ENCODE measurements at places on chromosomes 3 and 15.

- no peak for DNase-seq
Observed at GRCh38 chr3:182973047-182973446, 7.3 kb downstream of the DCUN1D1 start.

GRCh38 chr3:166829896-166830295, 550.2 kb downstream of the ZBBX start:
- DNase-seq = no peak

- no peak for DNase-seq
Observed at GRCh38 chr15:51260202-51260601, 78.2 kb downstream of the CYP19A1 start.

GRCh38 chr15:37122703-37123102, 22.4 kb upstream of the MEIS2 start:
- DNase-seq = no peak

GRCh38 chr3:148998715-148999423, 7.5 kb downstream of the GYG1 start:
- DNase-seq = no peak

DNA sequence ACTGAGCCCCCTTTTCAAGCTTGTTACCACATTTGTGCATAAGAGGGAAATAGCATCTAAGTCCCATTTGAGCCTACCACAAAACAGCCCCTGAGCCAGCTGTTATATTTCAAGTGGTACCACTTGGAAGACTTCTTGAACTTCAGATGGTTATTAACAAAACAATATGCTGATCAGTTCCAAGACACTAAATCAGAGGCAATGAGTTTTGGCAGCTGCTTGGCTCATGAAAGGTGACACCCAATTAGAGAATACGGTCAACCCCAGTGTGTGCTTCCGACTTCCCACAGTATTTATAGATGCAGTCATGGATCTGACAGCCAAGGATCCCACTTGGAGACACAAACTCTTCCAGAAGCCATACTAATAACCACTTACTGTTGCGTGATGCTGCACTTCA, 469.6 kb upstream of the PPP2R3A start:
- DNase-seq = no peak

DNA sequence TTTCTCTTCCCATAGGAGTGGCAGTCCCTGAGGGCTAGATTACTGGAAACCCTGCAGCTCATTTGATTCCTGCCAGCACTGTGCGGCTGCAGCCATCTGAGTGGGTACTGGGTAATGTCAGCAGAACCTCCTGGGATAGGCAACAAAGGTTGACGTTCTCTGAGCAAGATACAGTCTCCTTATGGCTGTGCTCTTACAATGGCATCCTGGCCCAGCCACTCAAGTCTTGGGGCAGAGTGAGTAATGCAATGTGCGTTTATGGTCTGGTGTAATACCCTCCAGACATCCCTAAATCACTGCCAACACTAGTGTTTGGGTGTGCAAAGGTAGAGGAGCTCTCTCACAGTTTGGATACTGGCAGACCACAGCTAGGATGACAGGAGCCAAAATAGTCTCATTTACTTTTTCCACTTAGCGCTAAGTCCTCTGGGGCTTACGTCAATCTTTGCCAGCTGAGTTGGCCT, 775.8 kb downstream of the ZNF385D start:
- DNase-seq = no peak

- DNase-seq = no peak
Observed at GRCh38 chr3:125289429-125289981, 77.0 kb upstream of the SLC12A8 start.

GRCh38 chr3:132556508-132557159, 40.4 kb upstream of the ACKR4 start:
- no peak for DNase-seq

- DNase-seq = peak; percentile 50
Observed at GRCh38 chr3:74883690-74884089, 269.2 kb upstream of the CNTN3 start.

DNA sequence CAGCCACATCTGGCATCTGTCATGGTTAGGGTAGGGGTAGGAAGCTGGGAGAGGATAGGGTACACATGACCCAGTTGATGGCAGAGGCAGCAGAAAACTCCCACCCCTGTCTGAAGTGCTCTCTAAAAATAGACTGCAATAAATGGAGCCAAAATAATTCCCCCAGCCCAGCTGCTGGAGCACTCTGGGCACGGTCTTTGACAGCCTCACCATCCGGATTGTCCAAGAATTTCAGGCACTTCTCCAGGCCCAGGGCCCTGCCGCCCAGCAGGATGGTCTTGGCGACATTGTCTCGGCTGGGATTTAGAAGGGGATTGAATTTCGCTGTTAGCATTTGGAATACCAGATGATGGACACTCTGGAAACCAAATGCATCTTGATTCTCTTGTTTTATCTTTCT, 103.7 kb downstream of the IQSEC1 start:
- DNase-seq = no peak

DNA sequence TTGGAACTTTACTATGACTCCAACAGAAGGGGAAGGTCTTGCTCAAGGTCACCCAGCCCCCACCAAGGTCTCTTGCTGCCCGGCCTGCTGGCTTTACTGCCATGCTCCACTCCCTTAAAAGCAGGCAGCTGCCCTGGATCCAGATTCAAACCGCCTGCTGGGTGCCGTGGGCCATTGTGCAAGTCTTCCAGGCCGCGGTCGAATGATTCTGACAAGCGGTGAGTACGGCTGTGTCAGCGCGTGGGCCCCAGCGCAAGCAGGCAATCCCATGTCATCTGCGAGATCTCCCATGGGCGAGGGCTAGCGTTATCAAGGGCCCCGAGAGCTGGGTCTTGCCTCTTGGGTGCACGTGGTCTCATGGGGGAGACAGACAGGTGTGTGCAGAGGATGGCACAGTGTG, 37.6 kb downstream of the CORO2B start:
- no peak for DNase-seq

- no peak for DNase-seq
Observed at GRCh38 chr3:46750555-46751038, 32.9 kb upstream of the PRSS50 start.
